GM12892 (cell line): ENCODE measurements at places on chromosomes 2 and 18.

- no peak for DNase-seq
Measured at GRCh38 chr2:136085453-136086209, 32.3 kb downstream of the CXCR4 start.

DNA sequence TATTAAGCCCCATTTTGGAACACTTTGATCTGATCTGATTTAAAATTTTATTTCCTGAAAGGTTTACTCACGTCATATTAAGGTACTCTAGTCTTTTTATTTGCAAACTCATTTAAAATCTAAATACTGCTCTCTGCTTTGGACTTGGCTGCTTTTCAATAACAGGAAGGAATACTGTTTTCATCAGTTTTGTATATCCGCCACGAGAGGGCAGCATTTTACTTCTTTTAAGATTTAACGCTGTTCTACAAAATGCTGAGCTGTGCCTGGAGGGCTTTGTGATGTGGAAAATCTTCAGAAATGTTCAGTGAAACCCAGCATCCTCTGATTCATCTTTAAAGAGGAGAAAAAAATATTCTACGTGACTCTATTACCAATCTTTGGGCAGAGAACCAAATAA lies 37.5 kb upstream of the SLC38A11 start:
- DNase-seq: no peak

DNA sequence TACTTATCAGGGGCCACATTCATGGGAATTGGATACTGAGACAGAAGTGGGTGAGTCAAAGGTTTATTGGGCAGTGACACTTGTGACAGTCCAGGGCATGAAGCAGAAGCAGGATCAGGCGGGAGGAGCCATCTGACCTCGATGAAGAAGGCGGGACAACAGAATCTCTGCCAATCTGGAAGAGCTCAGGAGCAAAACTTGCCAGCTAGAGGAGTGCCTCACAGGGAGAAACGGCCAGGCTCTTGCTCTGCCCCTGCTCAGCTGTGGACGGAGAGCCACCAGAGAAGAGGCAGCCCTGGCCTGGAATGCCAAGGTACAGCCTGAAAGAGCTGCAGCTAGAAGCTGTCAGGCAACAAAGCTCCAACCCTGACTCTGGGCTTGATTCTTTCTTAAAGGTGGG lies 16.9 kb downstream of the DAW1 start:
- no peak for DNase-seq

DNA sequence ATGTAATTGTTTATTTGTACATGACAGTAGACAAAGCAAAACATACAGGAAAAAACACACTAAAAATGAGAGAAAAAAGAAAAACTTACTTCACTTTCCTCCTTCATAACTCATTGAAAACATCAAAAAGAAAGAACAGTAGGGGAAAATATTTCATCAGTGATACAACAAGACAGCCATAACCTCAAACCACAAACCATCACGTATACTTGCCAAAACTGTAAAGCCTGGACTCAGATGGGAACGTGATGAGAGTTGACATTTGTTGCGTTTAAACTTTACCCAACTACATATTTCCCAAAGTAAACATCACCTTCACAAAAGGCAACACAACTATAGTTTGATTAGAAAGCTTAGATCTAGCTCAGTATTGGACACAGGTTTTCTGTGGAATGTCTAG lies 278.2 kb upstream of the COL3A1 start:
- DNase-seq: no peak

GRCh38 chr2:219433666-219434467 lies 776 bp upstream of the SPEG start:
- no peak for DNase-seq

- DNase-seq: no peak
Measured at GRCh38 chr18:58373481-58373880, 255.4 kb downstream of the ALPK2 start.

- no peak for DNase-seq
Measured at GRCh38 chr2:199191461-199191860, 266.3 kb downstream of the SATB2 start.

DNA sequence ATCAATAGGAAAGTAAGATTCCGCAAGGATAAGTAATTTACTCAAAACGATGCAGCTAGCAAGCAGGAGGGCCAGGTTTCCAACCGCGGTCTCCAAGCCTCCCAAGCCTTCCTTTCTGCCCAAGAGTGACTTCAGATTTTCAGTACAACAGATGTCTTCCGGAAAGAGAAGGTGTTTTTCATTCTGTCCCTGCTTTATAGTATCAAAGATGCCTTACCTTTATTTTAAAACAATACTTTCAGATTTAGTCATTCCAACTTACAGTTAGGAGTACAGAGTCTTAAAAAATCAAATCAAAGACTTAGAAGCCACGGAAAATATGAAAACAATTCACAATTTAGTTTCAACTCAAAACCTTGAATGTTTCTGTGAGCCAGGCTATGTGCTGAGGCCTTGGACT lies 43.6 kb downstream of the CYB5A start:
- DNase-seq: no peak

DNA sequence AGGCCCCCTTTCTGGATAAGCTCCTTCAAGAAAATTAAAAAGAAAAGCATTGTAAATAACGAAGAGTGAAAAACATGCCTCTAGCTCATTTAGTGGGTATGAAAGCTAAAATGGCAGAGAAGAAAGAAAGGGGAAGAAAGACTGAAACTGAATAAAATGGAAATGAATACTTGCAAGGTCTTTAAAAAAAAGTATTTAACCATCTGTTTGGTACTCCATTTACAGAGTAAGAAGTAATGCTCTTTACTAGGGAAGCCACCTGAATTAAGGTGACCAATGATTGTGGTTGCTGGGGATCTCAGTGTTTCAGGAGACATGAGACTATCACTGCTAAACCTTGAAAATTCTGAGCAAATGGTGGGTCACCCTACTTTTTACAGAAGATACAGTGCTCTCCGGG lies 17.7 kb upstream of the ARL5A start:
- DNase-seq: no peak
